ENCODE measurements at places on chromosomes 12 and 14.

- peak; percentile 12 for DNase-seq
Observed at GRCh38 chr14:24806061-24806678, 172.2 kb upstream of the GZMB start.

DNA sequence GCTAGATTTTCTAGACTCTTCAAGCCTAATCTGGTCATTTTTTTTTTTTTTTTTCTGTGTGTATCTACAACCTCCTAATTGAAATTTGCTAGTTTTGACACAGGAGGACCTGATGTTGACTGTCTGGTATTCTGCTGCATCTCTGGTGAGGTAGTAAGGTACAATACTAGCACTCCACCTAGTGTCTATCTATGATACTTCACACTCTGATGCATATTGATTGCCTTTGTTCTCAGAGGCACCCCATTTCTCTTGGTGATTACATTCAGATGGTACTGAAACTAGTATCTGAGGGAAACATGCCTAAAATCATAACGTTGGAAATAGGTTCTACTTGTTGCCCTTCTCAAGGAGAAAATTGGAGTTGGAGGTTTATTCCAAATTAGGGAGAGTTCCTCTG lies 930.5 kb upstream of the NOVA1 start:
- no peak for DNase-seq

DNA sequence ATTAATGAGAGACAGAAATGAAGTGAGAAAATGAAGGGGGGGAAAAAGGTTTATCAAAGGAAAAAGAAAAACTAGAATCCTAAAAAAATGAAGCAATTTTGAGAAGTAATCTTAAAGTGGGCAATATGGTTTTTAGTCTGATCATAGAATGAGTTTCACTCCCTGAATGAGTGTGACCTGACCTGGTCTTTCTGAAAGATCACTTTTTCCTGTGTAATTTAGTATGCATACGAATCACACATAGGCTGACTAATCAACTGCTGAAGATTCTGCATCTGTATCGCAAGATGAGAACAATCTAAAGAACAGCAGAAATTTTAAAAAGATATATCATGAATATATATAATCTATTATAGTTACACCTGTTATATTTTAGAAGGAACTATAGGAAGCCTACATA lies 11.3 kb downstream of the GNPTAB start:
- DNase-seq, result no peak

DNA sequence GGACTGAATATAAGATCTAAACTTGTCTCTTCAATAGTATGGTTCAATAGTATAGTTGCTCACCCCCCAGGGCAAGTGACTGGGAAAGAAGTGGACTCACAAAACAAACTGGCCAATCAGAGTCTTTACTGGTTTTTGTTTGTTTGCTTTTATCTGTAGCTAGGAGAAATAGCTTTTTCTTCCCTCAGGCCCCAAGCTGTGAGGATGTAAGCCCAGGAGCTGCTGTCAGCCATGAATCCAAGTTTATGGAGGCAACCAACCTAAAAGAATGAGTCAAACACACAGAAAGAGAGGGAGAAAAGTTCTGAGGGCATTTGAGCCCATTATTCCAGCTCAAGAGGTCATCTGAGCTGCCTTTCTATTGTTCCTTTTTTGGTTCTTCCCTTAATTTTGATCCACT lies 375.3 kb downstream of the BCAT1 start:
- no peak for DNase-seq

- no peak for DNase-seq
Observed at GRCh38 chr14:76113691-76114090, 38.0 kb upstream of the GPATCH2L start.
